ENCODE measurements at places on chromosomes 13 and 19.
A peak's percentile ranks its signal among the peaks of the same experiment; 100 is the strongest.

DNA sequence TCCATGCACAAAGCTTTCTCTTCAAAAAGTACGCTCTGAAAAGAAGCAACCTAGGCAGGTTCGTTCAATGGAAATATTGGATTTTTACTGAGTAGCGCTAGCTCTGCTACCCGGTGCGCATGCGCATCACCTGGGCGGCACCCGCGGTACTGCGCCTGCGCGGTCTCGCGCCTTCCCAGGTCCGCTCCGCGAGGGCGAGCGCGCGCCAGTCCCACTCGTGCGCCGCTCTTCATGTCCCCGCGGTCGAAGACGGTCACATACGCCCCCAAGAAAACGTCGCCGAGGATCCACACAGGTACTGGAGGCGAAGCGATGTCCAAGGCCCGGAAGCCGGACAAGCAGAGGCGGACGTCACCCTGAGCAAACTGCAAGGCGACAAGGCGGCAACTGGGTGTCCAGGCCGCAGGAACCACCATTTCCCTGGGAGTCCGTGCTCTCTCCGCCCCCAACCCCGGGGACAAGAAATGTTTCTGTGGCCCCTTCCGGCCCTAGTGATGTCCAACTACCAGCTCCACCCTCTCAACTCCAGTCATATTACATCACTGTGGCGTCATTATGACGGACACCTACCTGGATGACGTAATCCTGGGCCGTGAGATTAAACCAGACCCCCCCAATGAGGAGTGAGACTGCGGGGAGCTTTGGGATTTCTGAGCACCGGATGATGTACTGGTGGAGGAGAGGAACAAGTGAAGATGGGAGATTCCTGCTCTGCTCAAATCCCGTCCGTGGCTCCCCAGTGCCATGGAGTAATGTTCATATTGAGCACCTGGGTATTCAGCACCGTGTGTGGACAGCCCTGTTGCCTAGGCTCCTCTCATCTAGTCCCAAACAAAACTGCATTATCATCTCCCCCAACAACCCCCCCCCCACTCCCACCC, 4.8 kb upstream of the KCNC3 start:
- peak; percentile 7 for DNase-seq

- DNase-seq, result no peak
Measured at GRCh38 chr13:114296902-114297301, 15.5 kb downstream of the UPF3A start.

DNA sequence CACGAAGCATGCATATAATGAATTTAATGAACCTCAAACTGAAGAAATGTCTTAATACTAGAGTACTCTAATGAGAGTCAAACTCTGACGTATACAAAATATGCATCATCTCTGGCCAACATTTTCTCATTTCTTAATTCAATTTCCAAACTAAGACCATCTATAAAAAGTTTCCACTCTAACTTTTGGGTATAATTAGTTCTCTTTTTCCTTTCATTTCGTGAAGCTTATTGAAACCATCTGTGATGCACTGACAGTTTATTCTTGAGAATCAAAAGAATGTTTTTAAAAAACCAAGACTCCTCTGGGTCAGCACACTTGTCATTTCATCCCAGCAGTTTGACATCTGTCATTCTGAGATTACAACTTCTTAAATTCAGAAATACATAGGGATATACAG, 90.0 kb downstream of the CAB39L start:
- DNase-seq, result no peak

DNA sequence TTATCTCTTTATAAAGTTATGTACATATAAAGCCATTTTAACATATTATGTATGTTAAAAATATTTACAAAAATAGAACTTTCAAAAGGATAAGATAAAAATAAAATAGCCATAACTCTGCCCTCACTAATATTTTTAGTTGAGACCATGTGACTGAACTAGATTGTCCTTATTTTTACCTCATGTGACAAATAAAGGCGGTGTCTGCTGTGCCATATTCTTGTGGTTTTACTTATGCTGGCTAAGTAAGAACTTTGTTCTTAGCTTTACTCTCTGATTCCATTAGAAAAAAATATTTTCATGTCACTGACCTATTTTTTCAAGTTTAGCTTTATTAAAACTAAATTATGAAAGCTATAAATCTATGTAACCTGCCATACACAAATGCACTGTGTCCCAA, 135.6 kb upstream of the TSC22D1 start:
- DNase-seq, result no peak

DNA sequence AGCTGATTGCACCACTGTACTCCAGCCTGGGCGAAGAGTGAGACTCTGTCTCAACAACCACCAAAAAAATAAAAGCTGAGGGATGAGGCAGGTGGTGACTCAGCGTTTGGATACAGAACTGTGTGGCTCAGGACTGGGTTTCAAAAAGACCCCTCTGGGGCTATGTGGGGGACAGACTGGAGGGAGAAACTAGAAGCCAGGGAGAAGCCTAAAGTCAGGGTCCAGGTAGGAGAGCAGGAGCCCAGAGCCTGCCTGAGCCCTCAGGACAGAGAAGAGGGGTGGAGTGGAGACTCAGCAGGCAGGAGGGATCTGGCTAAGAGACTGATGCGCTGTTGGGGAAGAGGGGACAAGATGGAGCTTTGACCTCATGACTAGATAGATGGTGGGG, 1.8 kb upstream of the CD37 start:
- no peak for DNase-seq

- DNase-seq, result no peak
Measured at GRCh38 chr19:40155749-40156265, 35.4 kb upstream of the MAP3K10 start.

GRCh38 chr19:4456476-4456842, 1.1 kb downstream of the UBXN6 start:
- DNase-seq, result no peak

- DNase-seq, result no peak
Measured at GRCh38 chr13:113364311-113364889, 470 bp upstream of the GRTP1 start.

DNA sequence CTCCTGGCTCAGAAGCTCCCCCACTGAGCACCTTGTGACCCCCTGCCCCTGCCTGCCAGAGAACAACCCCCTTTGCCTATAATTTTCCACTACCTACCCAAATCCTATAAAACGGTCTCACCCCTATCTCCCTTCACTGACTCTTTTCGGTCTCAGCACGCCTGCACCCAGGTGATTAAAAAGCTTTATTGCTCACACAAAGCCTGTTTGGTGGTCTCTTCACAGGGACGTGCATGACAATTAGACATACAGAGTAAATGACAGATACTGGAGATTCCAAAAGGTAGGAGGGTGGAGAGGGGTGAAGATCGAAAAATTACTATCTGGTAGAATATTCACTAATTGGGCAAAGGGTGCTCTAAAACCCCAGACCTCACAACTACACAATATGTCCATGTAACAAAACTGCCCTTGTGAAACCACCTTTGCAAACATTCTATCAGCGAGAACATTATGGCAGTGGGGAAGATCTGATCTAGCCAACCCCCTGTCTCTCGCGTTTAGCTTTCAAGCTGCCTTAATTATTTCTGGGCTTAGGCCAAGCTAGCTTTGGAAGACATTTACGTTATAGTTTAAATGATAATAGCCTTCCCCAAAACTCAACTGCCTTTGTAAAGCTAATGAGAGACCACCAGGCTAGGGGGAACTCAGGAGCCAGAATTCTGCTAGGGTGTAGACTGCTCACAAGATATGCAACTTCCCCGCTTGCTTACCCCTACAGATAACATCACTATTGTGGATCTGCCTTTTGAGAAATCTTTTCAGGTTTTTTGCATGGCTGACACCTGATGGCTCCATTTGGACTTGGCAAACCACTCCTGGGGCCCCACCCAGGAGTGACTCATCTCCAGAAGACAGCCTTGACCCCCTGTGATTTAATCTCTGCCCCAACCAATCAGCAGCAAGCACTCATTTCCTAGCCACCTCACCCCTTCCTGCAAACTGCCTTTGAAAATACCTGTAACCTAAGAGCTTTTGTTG, 1534.0 kb upstream of the SPRY2 start:
- no peak for DNase-seq

GRCh38 chr19:42074513-42075363, 1.2 kb upstream of the ZNF574 start:
- no peak for DNase-seq

GRCh38 chr19:48628486-48629296, 8.5 kb downstream of the DBP start:
- DNase-seq, result no peak

GRCh38 chr19:57016076-57016475, 103.7 kb upstream of the USP29 start:
- no peak for DNase-seq

DNA sequence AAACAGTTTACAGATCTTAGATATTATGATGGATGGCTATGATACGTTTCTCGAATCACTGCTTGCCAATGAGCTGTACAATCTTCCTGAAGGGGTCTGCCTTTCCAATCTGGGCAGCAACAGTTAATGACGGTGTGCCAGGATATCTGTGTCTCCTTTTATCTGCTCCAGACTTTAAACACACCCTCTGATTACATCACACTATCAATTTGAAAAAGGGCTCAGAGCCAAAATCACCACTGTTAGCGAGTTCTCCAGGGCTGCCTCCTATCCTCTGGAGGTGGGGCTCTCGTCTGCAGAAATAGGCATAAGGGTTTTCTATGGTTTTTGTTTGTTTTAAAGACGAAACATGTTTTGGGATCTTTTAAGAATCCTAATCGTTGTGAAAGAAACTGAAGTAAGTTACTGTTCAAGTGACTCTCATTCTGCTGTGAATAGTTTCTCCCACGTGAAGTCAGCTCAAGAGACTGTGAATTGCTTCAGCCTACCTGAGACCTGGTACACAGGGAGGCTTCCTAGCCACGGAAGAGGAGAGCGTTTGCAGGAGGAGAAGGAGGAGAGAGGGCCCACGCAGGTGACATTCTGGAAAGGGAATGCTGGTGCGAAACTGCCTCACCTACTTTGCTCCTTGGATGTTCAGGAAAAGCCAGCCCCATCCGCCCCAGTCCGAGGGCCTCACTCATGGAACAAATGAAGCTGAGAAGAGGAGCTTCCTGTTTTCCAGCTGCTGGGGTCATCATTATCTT, 15.2 kb upstream of the GJA3 start:
- no peak for DNase-seq

DNA sequence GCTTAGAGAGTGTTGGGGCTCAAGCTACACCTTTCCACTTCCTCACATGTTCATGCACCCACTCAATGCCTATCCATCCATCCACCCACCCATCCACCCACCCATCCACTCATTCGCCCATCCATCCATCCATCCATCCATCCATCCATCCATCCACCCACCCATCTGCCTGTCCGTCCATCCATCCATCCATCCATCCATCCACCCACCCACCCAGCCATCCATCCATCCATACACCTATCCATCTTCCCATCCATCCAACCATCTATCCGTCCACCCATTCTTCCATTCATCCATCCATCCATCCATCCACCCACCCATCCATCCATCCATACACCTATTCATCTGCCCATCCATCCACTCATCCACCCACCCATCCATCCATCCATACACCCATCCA, 13.1 kb upstream of the HOMER3 start:
- no peak for DNase-seq

DNA sequence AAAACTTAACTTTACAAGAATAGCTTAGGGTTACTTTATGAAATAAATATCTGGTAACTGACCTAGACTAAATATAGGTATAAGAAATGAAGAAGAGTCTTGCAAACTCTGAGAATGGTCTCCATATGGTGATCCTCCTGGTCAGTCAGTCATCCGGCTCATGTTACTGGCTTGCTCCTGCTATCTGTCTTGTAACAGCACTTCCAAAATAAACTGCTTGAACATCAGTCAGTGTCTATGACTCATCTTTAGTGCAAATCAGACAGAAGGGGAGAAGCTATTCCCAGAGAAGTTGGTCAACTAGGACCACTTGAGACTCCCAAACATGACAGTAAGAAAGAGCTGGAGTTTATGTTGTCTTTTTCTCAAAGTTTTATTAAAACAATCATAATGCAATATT, 1550.9 kb downstream of the PCDH9 start:
- no peak for DNase-seq

DNA sequence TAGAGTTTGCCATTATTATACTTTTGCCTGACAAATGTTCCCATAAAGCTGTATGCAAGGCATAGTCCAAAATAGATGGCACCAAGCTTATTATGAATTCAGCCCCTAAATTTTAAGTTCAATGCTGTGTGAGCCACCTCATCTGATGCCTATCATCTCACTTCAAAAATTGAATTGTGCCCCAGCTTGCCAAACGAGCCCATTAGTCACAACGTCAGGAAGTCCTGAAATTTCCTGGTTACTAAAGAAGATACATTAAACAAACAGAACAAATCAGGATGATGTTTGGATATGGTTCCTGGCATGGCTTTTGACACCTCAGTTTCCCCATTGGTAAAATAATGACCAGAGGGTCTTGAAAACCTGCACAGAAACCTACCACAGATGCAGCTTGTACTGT, 147.5 kb upstream of the SOX21 start:
- DNase-seq, result no peak

GRCh38 chr13:114148521-114148855, 16.1 kb upstream of the RASA3 start:
- no peak for DNase-seq

- no peak for DNase-seq
Measured at GRCh38 chr13:32501064-32501463, 37.5 kb downstream of the N4BP2L2 start.

- DNase-seq, result no peak
Measured at GRCh38 chr19:44723299-44723951, 24.5 kb downstream of the CEACAM16 start.

DNA sequence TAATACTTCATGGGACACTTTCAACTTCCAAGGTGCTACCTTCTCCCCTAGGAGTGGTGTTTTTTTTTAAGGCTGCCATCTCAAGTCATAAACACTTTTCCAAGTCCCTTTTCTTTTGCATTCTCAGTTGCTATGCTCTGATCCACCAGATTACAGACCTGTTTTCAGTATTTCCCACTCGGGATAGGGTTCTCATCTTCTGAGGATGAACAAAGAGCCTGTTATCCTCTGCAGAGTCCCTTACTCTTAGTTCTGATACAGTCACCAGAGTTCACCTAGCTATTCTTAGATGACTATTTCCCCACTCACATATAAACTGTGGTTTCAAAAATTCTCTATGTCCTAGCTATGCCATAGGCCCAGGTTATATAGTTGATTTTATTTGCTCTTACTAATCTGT, 15.9 kb downstream of the ZDHHC20 start:
- DNase-seq, result no peak

DNA sequence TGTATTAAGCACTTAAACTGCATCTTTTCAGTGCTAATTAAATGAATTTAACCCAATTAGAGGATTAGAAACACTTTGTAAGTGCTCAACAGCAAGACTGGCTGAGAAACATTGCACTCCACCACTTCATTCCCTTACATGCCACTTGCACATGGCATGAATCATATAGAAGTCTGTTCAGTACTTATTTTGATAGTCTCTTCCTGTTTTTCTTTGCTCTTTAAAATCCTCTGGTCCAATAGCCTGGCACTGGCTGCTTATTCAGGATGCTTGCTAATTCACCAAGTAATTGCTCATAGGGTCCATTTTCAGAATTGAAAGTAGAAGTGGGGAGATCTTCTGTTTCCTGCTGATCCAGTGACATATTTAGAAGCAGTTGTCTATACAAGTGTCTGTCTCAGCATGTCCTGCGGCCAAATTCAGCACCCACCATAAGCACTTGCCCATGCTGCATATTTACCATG, 900.1 kb downstream of the PCDH9 start:
- DNase-seq, result no peak

GRCh38 chr13:107712145-107712860, 503.0 kb downstream of the LIG4 start:
- DNase-seq, result no peak

Measured in AG04450 (cell line).